ENCODE measurements at places on chromosomes 2 and 18.

GRCh38 chr18:58541789-58542425, 87.0 kb downstream of the ALPK2 start:
- peak; percentile 60 for DNase-seq

- no peak for DNase-seq
These were observed 2.0 kb downstream of the XRCC5 start for GRCh38 chr2:216111122-216111521.

DNA sequence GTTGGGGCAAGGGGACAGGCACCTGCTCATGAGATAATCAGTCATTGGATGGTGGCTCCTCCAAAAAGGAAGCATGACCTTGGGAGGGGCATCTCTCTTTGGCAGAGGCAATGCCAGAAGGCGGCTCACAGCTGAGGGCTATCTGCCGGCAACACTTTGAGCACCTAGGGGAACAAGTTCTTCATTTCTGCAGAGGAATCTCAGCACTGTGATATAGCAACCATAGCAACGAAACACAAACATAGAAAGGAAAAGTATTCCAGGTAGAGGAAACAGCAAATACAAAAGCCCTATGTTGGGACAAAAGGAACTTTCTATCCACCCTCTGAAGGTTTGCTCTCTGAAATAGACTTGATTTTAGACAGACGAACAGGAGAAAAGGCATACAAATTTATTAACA, 89.1 kb upstream of the NEDD4L start:
- DNase-seq, result no peak

GRCh38 chr18:76144844-76145243, 350.2 kb downstream of the ZNF516 start:
- DNase-seq, result no peak

- DNase-seq, result no peak
These were observed at the start of gene TUBB6 for GRCh38 chr18:12307701-12308385. TUBB6 (plus strand) TSS chr18:12308241; CDS start chr18:12308293, 52 bp downstream.

GRCh38 chr2:109326306-109326705, 197.3 kb downstream of the SH3RF3 start:
- DNase-seq, result no peak

DNA sequence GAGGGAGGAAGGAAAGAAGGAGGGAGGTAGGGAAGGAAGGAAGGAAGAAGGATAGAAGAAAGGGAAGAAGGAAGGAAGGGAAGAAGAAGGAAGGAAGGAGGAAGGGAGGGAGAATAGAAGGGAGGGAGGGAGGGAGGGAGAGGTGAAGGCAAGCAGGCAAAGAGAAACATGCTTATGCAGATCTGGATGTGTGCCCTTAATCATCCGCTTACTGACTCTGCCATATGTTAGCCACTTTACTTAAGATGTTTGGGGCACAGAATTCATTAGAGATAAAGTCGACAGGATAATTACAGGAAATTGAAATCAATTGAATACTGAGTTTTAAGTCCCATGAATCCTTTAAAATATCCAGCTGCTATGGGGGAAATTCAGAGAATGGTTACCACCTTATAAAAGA, 334.2 kb downstream of the GRB14 start:
- DNase-seq, result no peak

DNA sequence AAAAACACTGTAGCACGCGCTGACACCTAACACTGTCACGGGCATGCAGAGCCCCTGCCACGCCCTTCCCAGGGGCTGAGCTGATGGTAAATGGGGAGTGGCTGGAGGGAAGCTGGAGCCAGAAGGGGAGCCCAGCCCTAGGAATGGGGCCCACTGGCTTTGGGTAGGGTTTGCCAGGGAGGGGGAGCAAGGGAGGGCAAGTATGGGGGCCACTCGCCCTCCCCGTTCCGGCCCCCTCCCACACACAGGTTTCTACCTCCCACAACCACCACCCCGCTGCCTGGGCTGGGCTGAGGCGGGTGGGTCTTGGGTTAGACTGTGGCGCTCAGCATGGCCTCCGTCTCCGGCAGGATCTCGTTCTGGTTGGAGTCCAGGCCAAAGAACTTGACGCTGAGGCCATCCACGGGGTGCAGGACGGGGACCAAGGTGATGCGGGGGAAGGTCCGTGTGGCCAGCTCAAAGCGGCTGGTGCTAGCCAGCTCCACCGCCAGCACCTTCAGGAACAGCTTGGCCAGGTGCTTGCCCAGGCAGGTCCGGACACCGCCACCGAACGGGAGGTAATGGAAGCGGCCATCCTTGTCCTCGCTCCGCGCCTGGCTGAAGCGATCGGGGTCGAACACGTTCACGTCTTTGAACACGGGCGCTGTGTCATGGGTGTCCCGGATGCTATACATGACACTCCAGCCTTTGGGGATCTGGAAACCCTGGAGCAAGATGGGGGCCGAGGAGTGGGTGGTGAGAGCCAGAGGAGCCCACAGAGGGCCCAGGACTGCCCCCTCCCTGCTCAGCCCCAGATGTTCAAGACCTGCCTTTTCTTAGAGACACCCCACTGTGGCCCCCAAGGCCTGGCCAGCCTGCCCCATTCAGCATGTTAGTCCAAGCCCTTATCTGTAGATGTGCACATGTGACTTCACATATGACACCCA, 15.5 kb downstream of the CYP26B1 start:
- no peak for DNase-seq

GRCh38 chr2:236972491-236973342, 113.0 kb upstream of the COPS8 start:
- no peak for DNase-seq

- DNase-seq, result no peak
These were observed 17.4 kb downstream of the ZNF24 start for GRCh38 chr18:35326695-35327387.

GRCh38 chr18:29377346-29377745, 1200.4 kb upstream of the CDH2 start:
- DNase-seq, result no peak

DNA sequence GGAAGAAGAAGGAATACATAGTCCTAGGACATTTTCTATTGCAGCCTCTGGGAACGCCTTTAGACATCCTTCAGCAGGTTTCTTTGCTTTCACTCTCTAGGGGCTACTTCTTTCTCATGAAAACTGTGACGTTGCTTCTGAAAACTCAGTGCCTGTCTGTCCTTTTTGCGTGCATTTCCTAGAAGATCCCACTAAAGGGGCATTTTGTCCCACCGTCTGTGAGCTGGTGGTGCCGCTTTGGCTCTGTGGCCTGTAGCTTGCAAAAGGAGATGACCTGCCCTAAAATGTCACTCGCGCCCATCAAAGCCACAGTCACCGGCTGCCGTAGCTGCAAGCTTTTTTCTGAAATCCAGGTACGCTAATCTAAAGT, 579 bp downstream of the STAT4 start:
- DNase-seq, result no peak

- no peak for DNase-seq
These were observed 86.8 kb downstream of the GULP1 start for GRCh38 chr2:188378371-188378950.

DNA sequence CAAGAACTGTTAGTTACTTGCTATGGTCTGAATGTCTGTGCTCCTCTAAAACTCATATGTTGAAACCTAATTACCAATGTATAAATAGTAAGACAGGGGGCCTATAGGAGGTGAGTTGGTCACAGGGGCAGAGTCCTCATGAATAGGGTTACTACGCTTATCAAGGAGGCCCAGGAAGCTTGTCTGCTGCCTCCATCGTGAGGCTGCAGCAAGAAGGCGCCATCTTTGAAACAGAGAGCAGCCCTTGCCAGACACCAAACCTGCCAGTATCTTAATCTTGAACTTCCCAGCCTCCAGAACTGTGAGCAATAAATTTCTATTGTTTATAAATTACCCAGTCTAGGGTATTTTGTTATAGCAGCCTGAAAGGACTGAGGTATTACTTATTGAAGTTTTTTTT, 79.1 kb downstream of the TGIF1 start:
- no peak for DNase-seq

DNA sequence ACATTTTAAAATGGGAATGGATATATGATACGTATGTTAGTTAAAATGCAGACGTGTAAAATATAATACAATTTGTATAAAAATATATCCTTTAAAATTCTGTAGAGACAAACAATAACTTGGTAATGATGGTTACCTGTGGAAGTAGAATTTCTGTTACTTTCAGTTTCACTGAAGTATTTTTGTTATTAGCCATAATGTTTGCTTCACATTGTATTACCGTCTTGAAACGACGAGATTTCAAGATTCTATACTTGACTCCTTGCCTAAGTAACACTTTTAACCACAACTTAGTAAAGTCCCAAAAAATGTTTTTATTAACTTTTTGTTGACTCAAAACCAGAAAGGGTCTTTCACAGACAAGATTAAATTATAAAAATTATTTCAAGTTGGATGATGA, 488.3 kb upstream of the VRK2 start:
- DNase-seq, result no peak

DNA sequence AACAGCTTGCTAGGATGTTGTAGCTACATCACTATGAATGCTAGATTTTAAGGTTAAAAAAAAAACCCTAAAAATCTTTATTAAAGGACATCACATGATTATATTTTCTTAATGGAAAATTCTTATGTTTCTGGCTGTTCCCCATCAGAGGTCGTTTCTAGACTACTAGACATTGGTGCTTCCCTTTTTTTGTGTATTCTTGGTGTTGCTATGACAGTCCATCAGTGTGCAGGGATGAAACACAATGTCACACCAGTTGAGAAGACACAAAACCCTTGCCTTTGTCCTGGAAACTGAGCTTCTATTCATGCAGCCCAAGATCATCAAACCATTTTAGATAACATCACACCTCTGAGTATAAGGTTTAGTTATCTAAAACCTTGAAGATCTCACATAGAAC, 19.9 kb upstream of the TMEM131 start:
- no peak for DNase-seq

DNA sequence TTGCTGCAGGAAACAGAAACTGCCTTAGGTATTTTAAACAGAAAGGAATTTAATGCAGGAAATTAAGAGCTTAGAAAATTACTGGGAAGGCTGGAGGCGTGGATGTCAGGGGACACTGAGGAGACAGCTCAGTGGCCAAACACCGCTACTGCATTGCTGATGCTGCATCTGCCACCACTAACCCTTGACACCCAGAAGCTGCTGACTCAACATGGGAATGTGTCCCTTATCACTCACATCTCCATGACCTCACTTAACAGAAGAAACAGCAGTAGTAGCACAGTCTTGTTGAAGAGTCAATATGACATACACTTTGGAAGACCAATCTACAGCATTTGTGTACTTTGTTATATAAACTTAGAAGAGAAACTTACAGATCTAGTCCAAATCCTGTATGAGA, 906.1 kb downstream of the SLC4A3 start:
- DNase-seq, result no peak

DNA sequence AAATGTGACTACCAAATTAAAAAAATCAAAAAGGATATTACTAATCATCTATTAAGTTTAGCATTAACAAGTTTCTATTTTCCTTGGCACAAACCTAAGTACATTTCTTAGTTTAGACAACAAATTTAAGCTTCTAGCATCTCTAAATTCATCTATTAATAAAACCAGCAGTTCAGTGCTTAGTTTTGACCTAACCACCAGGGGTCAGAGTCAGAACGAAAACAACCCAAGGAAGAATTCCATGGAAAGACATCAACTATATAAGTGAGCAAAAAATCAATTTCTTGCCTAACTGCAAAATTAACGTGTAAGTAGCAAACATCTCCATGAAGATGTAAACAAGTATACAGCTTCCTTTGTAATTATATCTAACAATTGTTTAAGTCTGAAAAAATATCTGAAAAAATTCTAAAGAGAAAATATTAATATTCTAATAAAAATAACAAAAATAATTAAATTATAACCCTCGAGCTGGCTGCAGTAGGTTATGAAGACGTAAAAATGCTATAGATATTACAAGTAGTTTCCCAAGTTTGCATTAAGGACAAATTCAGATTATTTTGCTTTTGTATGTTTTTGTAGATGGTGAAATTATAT, 83.7 kb downstream of the CERKL start:
- no peak for DNase-seq

GRCh38 chr2:36754578-36754977, 58.1 kb downstream of the VIT start:
- DNase-seq, result no peak

GRCh38 chr2:18267501-18267900, 293.0 kb downstream of the RDH14 start:
- no peak for DNase-seq

DNA sequence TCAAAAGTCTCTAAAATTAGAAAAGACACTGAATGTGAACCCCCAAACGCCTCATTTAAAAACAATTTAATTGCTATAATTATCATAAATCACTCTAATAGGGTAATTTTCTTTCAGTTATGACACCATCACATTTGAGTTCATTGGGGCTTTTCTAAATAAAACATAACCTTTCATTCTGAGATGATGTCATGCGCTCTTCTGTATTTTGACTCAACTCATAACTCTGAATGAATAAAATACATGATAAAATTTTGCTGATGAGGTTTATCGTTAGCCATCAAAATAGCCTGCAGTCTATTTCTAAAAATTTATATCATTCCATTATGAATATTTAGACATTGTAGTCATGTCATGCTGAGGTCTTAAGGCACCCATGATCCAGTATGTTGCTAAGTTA, 1099.7 kb downstream of the SUCLG1 start:
- DNase-seq, result no peak

DNA sequence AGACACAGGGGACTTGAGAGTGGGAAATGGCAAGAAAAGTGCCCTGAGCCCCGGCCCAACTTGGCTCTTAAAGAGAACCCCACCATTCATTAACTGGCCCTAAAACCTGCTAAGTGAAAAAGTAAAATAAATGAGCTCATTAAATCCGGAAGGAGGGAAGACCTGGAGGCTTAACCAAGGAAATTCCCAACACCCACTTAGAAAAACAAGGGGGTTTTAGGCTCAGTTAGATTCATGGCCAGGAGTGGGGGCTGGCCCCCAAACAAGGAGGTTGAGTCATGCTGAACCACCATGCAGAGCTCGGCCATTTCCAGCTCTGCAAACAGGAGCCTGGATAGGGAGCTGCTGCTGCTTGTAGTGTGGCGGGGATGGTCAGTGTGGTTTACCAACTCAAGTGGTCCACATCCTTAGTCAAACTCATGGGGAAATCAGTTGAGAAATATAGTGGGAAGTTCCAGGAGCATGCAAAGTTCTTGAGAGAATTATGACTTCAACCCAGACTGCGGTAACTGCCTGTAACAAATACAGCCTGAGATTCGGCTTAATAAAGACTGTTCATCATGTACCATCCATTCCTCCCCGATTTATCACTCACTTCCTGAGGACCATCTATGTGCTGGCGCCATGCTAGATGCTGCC, 39.7 kb upstream of the MRPL19 start:
- no peak for DNase-seq

DNA sequence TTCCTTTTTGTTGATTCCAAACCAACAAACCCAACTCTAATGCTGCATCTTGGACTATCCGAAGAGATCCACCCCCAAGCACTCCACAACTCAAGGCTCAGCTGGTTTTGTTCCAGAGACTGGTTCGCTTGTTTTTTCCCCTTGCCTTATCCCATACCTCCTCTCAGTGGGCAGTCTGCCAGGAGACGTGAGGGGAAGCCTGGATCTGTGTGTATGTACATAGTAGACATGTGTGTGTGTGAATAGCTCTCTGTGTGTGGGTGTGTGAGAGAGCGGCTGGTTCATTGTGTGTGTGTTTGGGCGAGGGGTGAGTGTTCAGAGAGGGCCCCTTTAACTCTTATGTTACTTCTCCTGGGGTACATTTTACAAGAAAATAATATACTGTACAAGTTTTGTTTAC, 94.4 kb downstream of the NRP2 start:
- no peak for DNase-seq

- DNase-seq, result no peak
These were observed 22.3 kb upstream of the RAB12 start for GRCh38 chr18:8586941-8587340.

Data from activated naive CD4-positive, alpha-beta T cell treated with anti-CD3 and anti-CD28 coated beads, Interleukin-2, amount 50 U/mL, for 16 hours (primary cell).